AG09319 (cell line): ENCODE measurements at places on chromosomes 13 and 19.

DNA sequence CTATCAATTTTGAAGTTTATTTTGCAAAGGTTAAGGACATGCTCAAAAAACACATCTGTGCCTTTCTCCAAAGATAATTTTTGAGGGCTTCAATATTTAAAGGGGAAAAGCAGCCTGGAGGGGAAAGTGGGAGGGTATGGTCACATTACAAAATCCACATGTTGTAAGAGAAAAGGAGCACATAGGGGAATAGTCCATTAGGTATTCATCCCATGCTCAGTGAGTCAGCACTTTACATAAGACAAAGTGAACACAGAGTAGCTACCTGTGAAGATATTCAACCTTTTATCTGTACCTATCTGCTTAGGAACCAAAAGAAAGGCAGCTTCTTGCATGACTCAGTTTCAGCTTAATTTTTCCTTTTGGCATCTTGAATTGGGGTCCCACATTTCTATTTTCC is 932.0 kb downstream of the SLITRK6 start:
- DNase-seq = no peak

DNA sequence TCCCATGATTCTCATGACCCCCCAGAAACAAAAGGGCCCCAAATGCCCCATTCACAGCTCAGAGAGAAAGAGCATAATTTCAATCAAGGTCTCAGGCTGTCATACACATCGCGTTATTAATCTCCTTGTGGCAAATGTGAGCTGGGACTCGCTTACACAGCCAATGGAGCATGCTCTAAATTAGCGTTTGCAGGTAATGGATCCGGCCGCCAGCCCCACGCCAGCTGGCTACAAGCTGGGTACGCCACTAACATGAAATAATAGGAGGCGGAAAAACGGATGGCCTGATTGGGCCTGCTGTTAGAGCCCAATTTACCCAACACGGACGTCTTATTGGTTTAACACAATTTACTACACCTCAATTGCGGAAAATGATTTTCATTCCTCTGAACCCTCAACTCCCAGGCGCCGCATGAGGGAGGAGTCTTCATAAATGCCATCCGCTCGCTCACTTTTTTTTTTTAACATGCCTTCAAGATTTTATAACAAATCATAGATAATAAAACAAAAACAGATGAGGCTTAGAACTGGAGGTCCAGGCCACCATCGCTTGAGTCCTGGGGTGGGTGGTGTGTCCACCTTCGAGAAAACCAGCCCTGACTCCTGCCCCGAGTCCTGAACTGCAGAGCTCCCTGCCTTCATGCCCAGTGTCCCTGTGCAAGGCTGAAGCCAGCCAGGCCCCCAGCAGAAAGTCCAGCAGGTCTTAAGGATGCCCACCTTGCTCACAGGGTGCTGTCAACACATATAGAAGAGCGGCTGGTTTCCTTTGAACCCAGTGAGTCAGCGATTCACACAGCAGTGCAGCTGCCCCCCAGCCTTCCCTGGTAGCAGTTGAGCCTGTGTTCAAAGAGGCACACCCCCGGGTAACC is 62.1 kb downstream of the PEPD start:
- no peak for DNase-seq

GRCh38 chr13:66689628-66690027 is 540.5 kb downstream of the PCDH9 start:
- no peak for DNase-seq

DNA sequence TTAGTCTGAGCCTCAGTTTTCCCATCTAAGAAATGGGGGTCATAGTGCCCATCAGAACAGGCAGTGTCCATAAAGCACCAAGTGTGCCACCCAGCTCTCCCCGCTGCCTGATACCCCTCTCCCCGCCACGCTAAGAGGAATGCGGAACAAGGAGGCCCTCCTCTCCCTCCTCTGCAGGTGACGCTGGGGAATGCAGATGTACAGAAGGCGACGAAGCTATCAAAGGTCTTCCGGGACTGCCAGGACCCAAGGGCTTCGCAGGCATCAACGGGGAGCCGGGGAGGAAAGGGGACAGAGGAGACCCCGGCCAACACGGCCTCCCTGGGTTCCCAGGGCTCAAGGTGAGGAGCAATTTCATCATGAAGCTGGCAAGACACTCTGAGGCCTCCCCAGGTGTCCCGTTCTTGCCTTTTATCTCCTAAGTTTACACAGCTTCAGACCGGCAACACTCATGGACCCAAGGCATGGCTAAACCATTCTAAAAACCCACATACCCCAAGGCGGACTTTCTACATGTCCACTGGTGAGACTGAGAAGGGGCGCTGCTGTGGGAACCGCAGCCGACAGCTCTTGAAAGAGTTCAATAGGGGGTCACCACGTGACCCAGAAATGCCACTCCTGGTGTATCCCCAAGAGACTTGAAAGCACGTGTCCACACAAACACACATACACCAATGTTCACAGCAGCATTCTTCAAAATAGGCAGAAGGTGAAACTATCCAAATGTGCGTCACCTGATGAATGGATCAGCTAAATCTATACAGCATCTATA is 102.7 kb downstream of the RAB20 start:
- DNase-seq = no peak

DNA sequence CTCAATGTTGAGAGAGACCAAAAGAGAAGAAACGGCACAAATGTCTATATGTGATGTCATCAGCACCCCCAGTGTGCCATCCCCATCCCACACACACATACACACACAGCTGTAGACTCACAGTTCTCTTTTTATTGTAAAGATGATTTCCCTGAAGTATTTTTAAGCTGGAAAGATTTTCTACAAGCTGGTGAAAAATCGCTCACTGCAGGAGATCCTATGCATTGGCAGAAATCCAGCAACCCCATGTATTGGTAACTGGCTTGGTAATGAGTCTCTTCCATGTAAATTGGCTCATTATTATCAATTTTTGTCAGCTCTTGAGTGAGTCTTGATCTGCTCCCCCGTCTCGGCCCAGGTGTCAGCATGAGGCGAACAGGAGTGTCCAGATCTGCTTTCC is 107.1 kb upstream of the UQCRFS1 start:
- DNase-seq = no peak

GRCh38 chr19:53908106-53908934 is 758 bp upstream of the CACNG7 start:
- no peak for DNase-seq

- DNase-seq = no peak
Observed at GRCh38 chr19:30009013-30009412, 67.0 kb downstream of the URI1 start.

DNA sequence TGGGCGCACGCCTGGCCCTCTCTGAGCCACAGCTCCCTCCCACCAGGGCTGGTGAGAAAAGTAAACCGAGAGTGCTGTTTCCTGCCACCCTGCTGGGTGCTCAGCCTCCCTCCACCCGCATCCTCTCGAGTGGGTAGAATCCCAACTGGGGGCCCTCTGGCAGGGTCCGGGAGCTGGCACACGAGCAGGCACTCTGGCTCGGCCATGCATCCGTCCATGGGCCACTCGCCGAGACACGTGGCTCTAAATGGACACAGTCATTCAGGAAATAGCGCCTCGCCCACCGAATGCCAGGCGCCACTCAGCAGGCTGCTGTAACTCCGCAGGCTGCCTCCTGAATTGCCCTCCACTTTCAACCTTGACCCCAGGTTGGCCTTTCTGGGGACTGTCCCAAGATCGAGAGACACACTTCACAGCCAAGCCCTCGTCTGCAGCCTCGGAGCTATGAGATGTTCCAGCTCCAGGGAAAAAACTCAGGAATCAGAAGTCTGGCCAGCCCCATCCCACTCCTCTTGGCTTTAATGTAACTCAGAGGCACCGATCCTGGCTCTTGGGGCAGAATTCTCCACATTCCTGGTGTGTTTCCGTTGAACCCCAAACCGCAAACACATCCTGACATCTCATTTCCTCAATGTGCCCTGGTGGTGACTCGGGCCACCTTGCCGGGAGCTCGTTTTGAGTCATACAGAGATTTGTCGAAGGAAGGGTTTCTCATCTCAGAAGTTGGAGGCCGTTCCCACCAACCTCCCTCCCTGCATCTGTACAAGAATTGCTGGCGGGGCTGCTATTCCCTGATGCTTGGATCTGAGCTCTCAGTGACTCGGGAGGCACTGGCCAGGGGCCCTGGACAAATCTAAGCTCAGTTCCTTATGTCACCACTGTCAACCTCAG is 14.1 kb downstream of the KLF2 start:
- peak; percentile 46 for DNase-seq

DNA sequence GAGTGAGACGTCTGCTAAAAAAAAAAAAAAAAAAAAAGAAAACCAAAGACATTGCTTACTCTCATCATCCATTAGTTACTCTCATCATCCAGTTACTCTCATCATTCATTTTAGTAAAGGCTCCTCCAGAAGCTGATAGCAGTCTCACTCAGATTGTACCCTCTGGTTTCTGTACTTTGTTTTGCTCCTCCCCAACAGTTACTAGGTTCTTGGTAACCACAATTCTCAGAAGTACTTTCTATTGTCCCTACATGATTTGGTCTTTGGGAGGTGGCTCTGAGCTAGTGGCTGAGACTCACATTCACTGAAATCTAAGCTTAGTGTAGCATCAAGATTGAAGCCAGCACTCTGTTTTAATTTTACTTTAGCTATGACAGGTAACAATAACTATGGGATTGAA is 14.3 kb downstream of the ERICH4 start:
- DNase-seq = no peak

DNA sequence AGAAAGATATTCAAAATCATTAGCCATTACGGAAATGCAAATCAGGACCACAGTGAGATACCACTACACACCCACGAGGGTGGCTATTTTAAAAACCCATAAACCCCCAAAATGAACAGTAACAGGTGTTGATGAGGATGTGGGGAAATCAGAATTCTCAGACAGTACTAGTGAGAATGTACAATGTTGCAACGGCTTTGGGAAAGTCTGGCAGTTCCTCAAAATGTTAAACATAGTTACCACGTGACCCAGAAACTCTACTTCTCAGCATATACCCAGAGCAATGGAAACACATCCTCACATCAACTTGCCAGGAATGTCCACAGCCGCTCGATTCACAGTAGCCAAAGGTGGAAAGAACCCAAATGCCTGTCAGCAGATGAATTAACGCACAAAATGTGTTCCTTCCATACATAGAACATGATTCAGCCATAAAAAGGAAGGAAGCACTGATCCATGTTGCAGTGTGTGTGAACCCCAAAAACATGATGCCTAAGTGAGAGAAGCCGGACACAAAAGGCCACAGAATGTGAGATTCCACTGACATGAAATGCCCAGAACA is 7.0 kb downstream of the PLVAP start:
- DNase-seq = no peak

GRCh38 chr19:6358003-6358402 is 3.3 kb upstream of the CLPP start:
- DNase-seq = no peak

DNA sequence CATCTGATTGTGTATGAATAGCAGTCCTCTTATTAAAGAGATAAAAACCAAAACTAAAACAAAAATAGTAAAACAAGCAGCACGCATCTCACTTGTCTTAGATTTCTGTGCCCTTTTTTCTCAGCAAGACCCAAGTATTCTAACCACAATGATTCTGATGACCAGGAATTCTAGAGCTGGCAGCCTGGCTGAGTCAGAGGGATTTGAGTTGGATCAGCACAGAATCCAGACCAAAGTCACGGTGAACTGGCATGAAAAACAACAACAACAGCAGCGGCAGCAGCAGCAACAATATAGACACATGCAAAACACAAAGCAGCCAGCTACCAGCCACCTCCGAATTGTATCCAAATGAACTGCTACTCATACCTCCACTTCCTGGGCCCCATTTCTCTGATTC is 360.5 kb downstream of the KCNRG start:
- peak; percentile 36 for DNase-seq

- no peak for DNase-seq
Observed at GRCh38 chr13:80664950-80665349, 324.0 kb upstream of the SPRY2 start.

DNA sequence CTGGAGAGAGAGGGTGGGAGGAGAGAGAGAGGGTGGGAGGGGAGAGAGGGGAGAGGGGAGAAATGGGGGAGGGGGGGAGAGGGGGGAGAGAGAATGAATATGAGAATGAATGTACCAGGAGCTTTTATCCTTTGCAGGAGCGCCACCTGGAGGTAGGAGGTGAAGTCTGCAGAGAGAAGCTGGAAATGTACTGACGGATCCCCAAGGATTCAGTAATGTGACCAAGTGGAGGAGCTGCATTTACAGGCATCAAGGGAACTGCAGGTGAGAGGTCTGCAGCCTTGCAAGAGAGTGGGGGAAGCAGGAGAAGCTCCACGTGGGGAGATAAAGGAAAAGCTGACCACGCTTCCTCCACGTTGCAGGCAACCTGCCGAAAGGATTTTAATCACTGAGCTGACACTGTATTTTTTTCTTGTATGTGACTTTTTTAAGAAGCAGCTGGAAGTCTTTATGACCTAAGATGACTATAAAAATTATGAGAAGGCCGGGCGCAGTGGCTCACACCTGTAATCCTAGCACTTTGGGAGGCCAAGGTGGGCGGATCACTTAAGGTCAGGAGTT is 33.7 kb downstream of the VSTM1 start:
- DNase-seq = peak; percentile 27

DNA sequence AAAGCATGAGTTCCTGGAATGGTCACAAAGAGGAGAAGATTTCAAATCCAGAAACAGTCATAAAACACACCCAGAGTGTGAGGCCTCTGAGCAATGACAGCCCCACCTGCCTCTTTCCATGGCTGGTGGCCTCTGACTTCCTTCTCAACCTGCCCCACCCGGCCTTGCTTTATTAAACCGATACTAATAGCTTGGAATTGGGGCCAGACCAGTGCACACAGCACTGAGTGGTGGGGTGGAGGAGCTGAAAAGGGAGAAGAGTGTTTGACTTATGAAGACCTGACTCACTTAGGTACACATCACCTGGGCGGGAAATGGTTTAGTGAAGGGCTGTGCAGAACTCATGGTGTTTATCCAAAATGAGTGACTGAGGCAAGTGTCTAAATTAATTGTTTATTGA is 20.7 kb upstream of the CEACAM6 start:
- no peak for DNase-seq

GRCh38 chr19:46081928-46082727 is 41.3 kb upstream of the IGFL4 start:
- DNase-seq = no peak

DNA sequence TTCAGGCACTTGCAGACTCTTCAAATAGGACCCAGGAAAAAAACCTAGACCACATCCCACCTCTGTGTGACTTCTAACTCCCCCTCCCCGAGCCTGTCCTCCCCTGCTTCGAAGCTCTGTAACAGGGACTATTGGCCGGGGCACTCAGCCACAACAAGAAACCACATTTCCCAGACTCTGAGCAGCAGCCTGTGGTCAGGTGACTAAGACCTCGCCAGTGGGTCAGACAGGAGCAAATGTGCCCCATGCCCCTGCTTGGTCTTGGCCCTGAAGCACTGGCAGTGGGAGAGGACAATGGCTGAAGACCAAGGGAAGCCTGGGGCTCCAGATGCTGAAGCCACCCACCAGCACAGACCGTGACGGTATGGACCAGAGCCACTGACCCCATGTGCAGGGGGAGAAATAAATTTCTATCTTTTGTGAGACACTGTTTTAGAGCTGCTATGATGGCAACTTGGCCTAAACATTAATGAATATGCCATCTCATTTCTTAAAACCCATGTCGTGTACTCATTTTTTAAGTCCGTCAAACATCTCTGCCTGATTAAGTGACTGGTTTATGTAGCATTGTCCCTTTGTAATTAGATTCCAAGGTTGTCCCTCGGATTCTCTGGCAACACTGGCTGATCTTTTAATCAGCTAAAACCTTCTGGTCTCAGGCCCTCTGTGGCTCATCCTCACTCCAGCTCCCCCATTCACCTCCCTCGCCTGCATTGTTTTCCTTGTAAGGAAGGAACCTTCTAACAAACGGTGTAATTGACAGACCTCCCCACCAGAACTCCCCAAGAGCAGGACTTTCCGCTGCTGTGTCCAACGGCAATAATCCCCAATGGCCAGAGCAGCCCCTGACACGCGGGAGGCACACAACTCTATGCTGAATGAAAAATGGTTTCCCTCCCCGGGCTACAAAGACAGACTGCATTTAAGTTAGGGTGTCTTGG is 98.4 kb downstream of the STK24 start:
- DNase-seq = no peak
